Mesothelial cell of epicardium (in vitro differentiated cells): ENCODE measurements at places on chromosomes 7 and 10. TPM values are rescaled to one million over a fixed set of nuclear protein-coding genes. Genes with fewer than 3 reads are reported as not detected.

MYL7 gene
- 11.4 to 14.3 TPM (median 12.5 TPM) in 3 replicates for total RNA-seq

TMEM72 gene
- total RNA-seq = 0.67 to 0.71 TPM (median 0.68 TPM) in 3 replicates

TRIM73 gene
- total RNA-seq = 14.8 to 17.0 TPM (median 15.7 TPM) in 3 replicates

SLC26A3 gene
- total RNA-seq = not detected in 3 replicates

EBF3 gene
- total RNA-seq = 1.1 to 1.4 TPM (median 1.2 TPM) in 3 replicates

DPYSL4 gene
- total RNA-seq = 13.1 to 18.6 TPM (median 14.4 TPM) in 3 replicates

OR2A42 gene
- 0.09 to 0.50 TPM (median 0.22 TPM) in 3 replicates for total RNA-seq

SPAG6 gene
- 0.16 to 0.45 TPM (median 0.18 TPM) in 3 replicates for total RNA-seq

VWA2 gene
- total RNA-seq = 14.4 to 15.0 TPM (median 14.7 TPM) in 3 replicates

CYP2C19 gene
- total RNA-seq = not detected in 3 replicates

STAG3 gene
- 0.94 to 1.9 TPM (median 1.4 TPM) in 3 replicates for total RNA-seq

DNA sequence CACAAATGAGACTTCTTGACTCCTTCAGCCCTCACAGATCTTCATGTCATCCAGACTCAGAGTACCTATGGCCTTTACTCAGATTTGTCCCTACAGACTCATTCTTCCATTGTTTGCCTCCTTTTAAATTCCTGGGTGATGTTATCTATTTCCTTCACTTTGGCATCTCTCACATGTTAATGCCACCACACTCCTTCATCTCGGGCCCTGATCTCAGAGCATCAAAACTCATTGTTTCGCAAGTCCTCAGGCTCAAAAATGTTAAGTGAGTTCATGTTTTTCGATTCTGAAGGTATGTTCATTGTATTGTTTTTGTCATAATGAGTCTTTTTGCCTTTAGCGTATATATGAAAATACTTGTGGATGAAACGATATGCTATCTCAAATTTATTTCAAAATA, 62.3 kb upstream of the AHR start:
- H3K27ac ChIP-seq = no peak overlapping the region
- DNase-seq = no peak
- peaks cover 5% of the 10 kb centered on the region for H3K36me3 ChIP-seq

DNA sequence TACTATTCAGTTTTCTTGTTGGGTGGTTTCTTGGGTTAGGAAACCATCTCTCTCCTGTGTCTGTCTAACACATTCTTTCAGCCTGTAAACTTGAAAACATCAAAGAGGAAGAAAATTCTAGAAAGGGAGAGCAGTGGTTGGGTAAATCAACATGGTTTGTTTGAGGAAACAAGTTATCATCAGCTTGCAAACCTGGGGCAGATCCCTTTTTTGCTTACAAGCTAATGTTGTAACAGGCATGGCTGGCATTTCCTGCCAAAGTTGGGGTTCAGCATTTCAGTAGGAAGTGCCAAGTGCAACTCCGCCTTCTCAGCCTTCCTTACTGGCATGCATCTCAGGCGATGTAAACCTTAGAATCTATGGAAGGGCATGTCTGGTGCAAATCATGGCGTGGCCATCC, 112.6 kb downstream of the EEPD1 start:
- peaks cover 46% of the 10 kb centered on the region for H3K4me1 ChIP-seq
- peaks cover 10% of the 10 kb centered on the region for H3K36me3 ChIP-seq
- H3K4me3 ChIP-seq = no peak overlapping the region
- peak overlapping the region; percentile 54 for H3K27ac ChIP-seq
- DNase-seq = no peak

DNA sequence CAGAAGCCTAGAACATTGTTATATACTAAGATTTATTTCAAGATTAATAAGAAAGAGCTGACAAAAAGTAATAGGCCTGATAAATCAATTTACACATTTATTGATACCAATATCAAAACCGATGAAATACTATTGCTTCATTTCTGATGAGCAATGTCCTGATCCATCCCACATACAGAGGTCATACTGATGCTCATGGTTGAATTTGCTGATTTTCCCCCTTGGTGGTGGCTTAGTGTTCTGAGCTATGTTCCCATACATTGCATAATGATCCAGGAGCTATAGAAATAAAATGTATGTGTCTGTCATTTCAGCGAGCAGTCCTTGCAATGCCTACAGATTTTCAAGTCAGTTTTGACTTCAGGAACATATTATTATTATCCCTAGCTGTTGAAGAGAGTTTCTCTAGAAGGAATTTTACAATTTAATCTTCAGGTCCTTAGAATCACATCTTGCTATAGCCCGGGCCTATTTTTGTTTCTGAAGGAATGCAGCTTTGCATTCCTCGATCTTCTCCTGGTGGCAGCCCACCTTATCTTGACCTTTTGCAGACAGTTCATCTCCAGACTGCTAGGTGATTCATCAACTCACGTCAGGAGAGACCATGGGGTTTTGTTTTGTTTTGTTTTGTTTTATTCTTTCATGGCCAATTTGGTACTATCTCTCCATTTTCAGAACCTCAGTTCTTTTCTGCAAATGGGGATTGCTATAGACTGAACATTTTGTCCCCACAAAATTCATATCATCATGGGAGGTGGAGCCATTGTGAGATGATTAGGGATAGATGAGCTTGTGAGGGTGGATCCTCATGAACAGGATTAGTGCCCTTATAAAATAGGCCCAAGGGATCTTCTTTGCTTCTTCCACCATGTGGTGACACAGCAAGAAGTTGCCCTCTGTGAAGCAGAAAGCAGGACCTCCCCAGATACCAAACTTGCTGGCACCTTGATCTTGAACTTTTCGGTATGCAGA, 465.6 kb upstream of the IGFBP3 start:
- H3K4me1 ChIP-seq = peaks cover 37% of the 10 kb centered on the region
- no peak for DNase-seq
- H3K27ac ChIP-seq = peak overlapping the region; percentile 92
- H3K4me3 ChIP-seq = no peak overlapping the region

DNA sequence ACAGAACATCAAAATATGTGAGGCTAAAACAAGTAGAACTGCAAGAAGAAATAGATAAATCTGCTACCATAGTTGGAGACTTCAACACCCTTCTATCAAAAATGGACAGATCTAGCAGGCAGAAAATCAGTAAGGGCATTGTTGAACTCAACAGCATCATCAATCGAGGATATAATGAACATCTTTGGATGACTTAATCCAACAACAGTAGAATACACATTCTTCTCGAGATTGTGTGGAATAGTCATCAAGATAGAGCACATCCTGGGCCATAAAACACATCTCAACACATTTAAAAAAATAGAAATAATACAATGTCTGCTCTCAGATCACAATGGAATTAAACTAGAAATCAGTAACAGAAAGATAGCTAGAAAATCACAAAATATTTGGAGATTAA, 9.9 kb downstream of the IGFBP1 start:
- no peaks in the 10 kb centered on the region for H3K4me1 ChIP-seq
- DNase-seq = no peak
- H3K36me3 ChIP-seq = no peaks in the 10 kb centered on the region
- H3K4me3 ChIP-seq = no peak overlapping the region
- peaks cover 9% of the 10 kb centered on the region for H3K27me3 ChIP-seq

DNA sequence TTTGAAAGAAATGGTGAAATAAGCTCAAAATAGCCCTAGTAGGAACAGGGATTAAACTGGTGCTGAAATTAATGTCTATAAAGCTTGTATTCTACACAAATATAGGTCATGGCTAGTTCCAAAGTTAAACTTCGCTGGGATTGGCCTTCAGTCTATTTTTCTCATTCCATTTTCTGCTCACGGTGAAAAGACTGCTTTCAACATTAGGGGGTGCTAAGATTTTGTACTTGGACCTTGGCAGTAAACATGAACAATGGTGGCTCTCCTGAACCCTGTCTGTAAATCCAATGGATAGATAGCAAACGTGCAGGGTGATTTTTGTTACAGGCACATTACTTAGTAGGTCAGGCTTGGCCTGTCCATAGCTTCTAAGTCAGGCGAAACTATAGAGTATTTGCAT, 36.0 kb upstream of the RSU1 start:
- H3K27ac ChIP-seq = no peak overlapping the region
- peaks cover 33% of the 10 kb centered on the region for H3K4me1 ChIP-seq
- DNase-seq = no peak
- no peaks in the 10 kb centered on the region for H3K36me3 ChIP-seq
- no peaks in the 10 kb centered on the region for H3K27me3 ChIP-seq

DNA sequence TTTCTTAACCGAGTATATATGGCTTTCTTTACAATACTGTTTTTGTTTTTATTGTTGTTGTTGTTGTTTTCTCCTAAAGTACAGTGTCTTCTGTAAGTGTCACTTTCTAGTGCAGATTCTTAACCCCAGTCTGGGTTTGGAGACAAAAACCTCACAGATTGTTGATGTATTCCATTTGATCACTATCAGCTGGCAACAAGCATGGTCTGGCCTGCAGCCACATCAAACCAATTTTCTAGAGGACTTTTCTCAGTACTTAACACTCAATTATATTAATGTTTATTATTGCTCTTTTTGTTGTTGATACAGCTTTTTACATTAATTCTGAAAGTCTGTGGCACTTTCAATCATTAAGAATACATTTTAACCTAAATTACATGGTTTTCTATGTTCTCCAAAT, 17.1 kb downstream of the LRRN3 start:
- no peak overlapping the region for H3K4me3 ChIP-seq
- H3K36me3 ChIP-seq = peaks cover 1% of the 10 kb centered on the region
- DNase-seq = no peak
- peak overlapping the region; percentile 31 for H3K27ac ChIP-seq
- H3K27me3 ChIP-seq = no peaks in the 10 kb centered on the region

DNA sequence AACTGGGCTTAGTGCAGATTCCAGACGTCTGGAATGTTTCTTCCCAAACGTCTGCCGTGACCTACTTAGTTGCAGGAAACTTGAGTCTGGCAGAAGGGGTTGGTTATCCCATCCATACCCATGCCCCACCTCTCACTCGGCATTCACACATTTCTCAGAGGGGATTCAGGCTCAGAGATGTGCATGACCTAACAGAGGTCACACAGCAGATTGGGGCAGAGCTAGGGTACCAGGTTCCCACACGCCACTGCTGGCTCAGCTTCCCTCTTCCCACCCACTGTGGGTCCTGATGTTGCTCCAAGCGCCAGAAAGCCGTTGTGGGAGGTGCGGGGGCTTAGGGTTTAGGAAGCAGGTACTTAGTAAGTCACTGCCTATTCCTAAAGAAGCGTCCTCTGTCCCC, 3.0 kb downstream of the UCMA start:
- H3K27ac ChIP-seq = no peak overlapping the region
- H3K4me1 ChIP-seq = peaks cover 5% of the 10 kb centered on the region
- H3K36me3 ChIP-seq = no peaks in the 10 kb centered on the region
- DNase-seq = no peak

GRCh38 chr7:127404286-127405072, 12.0 kb upstream of the ZNF800 start:
- no peak for DNase-seq
- H3K4me1 ChIP-seq = no peaks in the 10 kb centered on the region
- H3K4me3 ChIP-seq = no peak overlapping the region
- no peak overlapping the region for H3K27ac ChIP-seq
- H3K27me3 ChIP-seq = peaks cover 70% of the 10 kb centered on the region

- H3K27me3 ChIP-seq = no peaks in the 10 kb centered on the region
- peaks cover 17% of the 10 kb centered on the region for H3K36me3 ChIP-seq
- H3K4me3 ChIP-seq = no peak overlapping the region
These were observed 159.2 kb downstream of the NEURL1 start for GRCh38 chr10:103652599-103653281.

- peaks cover 17% of the 10 kb centered on the region for H3K4me1 ChIP-seq
- H3K27ac ChIP-seq = peak overlapping the region; percentile 76
- no peak overlapping the region for H3K4me3 ChIP-seq
These were observed 72.8 kb upstream of the KAT6B start for GRCh38 chr10:74753442-74754211.

- DNase-seq = no peak
- no peaks in the 10 kb centered on the region for H3K36me3 ChIP-seq
- H3K27me3 ChIP-seq = no peaks in the 10 kb centered on the region
- H3K27ac ChIP-seq = no peak overlapping the region
- no peaks in the 10 kb centered on the region for H3K4me1 ChIP-seq
These were observed 18.5 kb upstream of the TAS2R40 start for GRCh38 chr7:143203386-143203785.

GRCh38 chr7:110590415-110590814, 500.5 kb upstream of the LRRN3 start:
- H3K27me3 ChIP-seq = no peaks in the 10 kb centered on the region
- H3K36me3 ChIP-seq = no peaks in the 10 kb centered on the region

DNA sequence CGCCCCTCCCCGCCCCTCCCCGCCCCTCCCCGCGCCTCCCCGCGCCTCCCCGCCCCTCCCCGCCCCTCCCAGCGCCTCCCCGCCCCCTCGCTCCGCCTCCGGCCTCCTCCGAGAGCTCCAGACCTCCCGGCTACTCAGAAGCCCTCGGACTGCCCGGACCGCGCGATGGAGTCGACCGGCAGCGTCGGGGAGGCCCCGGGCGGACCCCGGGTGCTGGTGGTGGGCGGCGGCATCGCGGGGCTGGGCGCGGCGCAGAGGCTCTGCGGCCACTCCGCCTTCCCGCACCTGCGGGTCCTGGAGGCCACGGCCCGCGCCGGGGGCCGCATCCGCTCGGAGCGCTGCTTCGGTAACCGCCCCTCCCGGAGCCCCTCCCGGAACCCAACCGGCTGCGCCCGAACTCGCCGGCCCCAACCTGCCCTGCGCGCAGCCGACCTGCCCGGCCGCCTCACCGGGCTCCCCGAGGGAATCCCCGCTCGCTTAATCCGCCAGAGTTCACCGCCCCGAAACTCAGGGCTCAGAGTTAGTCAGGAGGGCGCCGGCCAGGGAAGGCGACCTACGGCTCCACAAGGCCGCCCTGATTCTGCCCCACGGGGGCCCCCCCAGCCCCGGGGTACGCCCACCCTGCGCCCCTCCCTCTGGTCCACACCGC, at the start of gene PAOX:
PAOX (plus strand) TSS at position 111 of the 649 bp plus-strand sequence; CDS start at position 166, 55 bp downstream.
- H3K27me3 ChIP-seq = peaks cover 11% of the 10 kb centered on the region
- peak within 1 kb of the TSS; percentile 74 for H3K4me3 ChIP-seq
- DNase-seq = peak; percentile 59
- H3K4me1 ChIP-seq = no peaks in the 10 kb centered on the region
- H3K27ac ChIP-seq = peak within 1 kb of the TSS; percentile 25

- H3K36me3 ChIP-seq = peaks cover 3% of the 10 kb centered on the region
- no peak for DNase-seq
- peaks cover 12% of the 10 kb centered on the region for H3K4me1 ChIP-seq
- no peaks in the 10 kb centered on the region for H3K27me3 ChIP-seq
- no peak overlapping the region for H3K27ac ChIP-seq
These were observed 42.7 kb upstream of the RSBN1L start for GRCh38 chr7:77653572-77653971.

- H3K36me3 ChIP-seq = peaks cover 15% of the 10 kb centered on the region
- peak; percentile 68 for DNase-seq
- no peaks in the 10 kb centered on the region for H3K27me3 ChIP-seq
- H3K4me3 ChIP-seq = no peak overlapping the region
- peak overlapping the region; percentile 57 for H3K27ac ChIP-seq
These were observed 38.5 kb upstream of the MKRN1 start for GRCh38 chr7:140517546-140518369.

GRCh38 chr10:75202321-75203045, 8.1 kb upstream of the VDAC2 start:
- H3K27ac ChIP-seq = peak overlapping the region; percentile 1
- peaks cover 3% of the 10 kb centered on the region for H3K4me1 ChIP-seq
- H3K27me3 ChIP-seq = no peaks in the 10 kb centered on the region
- no peak for DNase-seq
- H3K4me3 ChIP-seq = no peak overlapping the region

GRCh38 chr7:126213876-126214275, 1038.9 kb downstream of the GRM8 start:
- peaks cover 16% of the 10 kb centered on the region for H3K4me1 ChIP-seq
- peak overlapping the region; percentile 63 for H3K27ac ChIP-seq
- DNase-seq = no peak
- no peaks in the 10 kb centered on the region for H3K27me3 ChIP-seq
- no peak overlapping the region for H3K4me3 ChIP-seq

GRCh38 chr10:113506476-113506875, 46.4 kb upstream of the HABP2 start:
- H3K27me3 ChIP-seq = peaks cover 68% of the 10 kb centered on the region
- peaks cover 2% of the 10 kb centered on the region for H3K36me3 ChIP-seq
- no peak overlapping the region for H3K27ac ChIP-seq
- no peak overlapping the region for H3K4me3 ChIP-seq
- no peaks in the 10 kb centered on the region for H3K4me1 ChIP-seq
